ENCODE measurements at places on chromosomes 11 and 22.

GRCh38 chr11:3854660-3854976 lies 846 bp upstream of the STIM1 start:
- no peak for DNase-seq

DNA sequence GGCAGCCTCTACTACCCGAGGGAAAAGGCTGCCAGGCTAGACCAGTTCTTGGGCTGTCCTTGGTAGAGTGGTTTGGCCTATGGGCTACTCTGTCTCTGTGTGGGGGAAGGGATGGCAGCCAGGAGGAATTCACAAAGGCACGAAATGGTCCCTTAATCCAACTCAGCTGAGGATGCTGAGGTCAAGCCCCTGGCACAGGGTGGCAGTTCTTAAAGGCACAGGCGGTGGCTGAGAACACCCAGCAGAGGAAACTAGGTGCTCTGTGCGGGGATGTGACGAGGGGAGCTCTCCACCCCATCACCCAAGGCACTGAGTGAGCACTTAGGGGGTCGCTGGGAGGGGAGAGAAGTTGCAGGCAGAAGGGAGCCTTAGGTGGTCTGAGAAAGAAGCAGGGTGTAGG lies at the start of gene MFRP:
Gene MFRP, minus strand, starts transcription at position 101 of the 400 bp plus-strand sequence. CDS start 192 bp downstream, outside the sequence.
- DNase-seq = no peak

GRCh38 chr22:49827271-49827852 lies 311 bp downstream of the BRD1 start:
- DNase-seq = no peak

DNA sequence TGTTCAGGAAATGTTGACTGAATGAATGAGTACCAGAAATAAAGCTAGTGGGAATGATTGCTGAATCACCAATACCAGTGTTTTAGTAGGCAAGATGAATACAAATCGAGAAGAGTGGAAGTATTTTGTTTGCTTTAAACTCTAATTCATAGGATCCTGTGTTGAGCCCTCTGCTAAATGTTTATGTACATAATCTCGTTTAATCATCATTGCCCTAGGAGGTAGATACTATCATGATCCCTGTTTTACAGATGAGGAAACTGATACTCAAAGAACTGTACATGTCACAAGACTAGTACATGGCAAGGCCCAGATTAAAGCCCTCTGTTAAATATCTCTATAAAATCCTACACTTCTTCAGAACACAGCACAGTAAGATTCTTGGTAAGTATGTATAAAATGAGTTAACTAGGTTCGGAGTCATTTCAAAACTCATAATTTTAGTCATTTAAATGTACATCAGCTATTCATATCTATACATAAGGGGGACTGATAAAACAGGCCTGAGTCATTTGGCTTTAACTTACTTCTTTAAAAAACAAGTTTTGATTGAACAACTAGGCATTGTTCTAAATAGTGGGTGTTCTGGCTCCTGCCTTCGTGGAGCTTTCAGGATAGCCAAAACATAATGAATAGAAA lies 97.1 kb downstream of the EXT2 start:
- no peak for DNase-seq

Measured in activated effector memory CD4-positive, alpha-beta T cell treated with anti-CD3 and anti-CD28 coated beads, Interleukin-2, amount 50 U/mL, for 16 hours (primary cell).